NCI-H2171 treated with DMSO at 0.1 percent for 48 hours (cell line): ENCODE measurements at places on chromosomes 2 and 18.

DNA sequence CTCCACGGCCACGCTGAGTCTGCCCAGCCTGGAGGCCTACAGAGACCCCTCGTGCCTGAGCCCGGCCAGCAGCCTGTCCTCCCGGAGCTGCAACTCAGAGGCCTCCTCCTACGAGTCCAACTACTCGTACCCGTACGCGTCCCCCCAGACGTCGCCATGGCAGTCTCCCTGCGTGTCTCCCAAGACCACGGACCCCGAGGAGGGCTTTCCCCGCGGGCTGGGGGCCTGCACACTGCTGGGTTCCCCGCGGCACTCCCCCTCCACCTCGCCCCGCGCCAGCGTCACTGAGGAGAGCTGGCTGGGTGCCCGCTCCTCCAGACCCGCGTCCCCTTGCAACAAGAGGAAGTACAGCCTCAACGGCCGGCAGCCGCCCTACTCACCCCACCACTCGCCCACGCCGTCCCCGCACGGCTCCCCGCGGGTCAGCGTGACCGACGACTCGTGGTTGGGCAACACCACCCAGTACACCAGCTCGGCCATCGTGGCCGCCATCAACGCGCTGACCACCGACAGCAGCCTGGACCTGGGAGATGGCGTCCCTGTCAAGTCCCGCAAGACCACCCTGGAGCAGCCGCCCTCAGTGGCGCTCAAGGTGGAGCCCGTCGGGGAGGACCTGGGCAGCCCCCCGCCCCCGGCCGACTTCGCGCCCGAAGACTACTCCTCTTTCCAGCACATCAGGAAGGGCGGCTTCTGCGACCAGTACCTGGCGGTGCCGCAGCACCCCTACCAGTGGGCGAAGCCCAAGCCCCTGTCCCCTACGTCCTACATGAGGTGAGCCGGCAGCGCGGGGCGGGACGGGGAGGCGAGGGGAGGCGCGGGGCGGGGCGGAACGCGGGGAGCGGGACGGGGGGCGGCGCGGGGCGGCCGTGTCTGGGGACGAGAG lies 15.2 kb downstream of the NFATC1 start:
- no peak for DNase-seq

DNA sequence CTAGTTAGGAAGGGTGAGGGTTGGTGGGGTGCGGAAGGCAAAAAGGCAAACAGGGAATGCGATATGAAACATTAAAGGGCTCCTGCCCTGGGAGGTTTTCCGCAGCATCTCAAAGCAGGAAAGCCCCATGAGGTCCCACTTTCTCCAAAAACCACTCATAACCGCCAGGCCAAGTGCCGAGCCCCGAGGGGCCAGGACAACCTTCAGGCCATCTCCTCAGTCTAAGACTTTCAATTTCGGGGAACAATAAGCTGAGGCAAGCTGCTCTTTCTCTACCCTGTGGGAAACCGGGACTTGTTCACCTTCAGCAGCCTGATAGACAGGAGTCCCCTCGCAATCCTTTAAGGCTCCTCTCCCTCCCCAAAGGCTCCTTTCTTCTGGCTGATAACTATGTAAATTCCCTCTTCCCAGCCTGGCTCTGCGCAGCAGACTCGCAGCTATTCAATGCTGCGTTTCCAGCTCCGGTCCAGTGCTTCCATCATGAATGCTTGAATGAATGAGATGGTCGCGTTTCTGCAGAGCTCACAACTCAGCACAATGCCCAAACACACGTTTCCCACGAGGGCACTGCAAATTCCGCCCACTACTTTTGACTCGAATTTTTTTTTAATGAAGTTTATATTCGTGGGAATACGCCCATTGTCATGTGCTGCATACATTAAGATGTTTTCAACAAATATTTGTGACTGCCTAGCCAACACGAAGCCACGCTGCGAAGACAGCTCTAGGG lies 1.4 kb downstream of the LAMA1 start:
- DNase-seq, result peak; percentile 64

GRCh38 chr2:166417669-166418068 lies 41.9 kb upstream of the SCN9A start:
- peak; percentile 12 for DNase-seq

- DNase-seq, result no peak
Measured at GRCh38 chr18:47821314-47821713, 109.1 kb downstream of the SMAD2 start.

GRCh38 chr18:59502274-59503175 lies 143.5 kb upstream of the LMAN1 start:
- peak; percentile 63 for DNase-seq

DNA sequence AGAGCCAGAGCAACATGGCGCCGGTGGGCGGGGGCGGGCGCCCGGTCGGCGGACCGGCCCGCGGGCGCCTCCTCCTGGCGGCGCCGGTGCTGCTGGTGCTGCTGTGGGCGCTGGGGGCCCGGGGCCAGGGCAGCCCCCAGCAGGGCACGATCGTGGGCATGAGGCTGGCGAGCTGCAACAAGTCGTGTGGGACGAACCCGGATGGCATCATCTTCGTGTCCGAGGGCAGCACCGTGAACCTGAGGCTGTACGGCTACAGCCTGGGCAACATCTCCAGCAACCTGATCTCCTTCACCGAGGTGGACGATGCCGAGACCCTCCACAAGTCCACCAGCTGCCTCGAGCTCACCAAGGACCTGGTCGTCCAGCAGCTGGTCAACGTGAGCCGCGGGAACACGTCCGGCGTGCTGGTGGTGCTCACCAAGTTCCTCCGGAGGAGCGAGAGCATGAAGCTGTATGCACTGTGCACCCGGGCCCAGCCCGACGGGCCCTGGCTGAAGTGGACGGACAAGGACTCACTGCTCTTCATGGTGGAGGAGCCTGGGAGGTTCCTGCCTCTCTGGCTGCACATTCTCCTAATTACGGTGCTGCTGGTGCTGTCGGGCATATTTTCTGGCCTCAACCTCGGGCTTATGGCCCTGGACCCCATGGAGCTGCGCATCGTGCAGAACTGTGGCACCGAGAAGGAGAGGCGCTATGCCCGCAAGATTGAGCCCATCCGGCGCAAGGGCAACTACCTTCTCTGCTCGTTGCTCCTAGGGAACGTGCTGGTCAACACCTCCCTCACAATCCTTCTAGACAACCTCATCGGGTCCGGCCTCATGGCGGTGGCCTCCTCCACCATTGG lies 507 bp downstream of the CNNM4 start:
- no peak for DNase-seq

GRCh38 chr2:108978709-108979111 lies 10.3 kb downstream of the EDAR start:
- no peak for DNase-seq

GRCh38 chr2:70946832-70947442 lies 11.2 kb downstream of the ATP6V1B1 start:
- peak; percentile 45 for DNase-seq

- no peak for DNase-seq
Measured at GRCh38 chr2:71833272-71833671, 314.4 kb downstream of the CYP26B1 start.
